Suppressor macrophage treated with lipopolysaccharide for 4 hours (primary cell): ENCODE measurements at places on chromosomes 7 and 10.

DNA sequence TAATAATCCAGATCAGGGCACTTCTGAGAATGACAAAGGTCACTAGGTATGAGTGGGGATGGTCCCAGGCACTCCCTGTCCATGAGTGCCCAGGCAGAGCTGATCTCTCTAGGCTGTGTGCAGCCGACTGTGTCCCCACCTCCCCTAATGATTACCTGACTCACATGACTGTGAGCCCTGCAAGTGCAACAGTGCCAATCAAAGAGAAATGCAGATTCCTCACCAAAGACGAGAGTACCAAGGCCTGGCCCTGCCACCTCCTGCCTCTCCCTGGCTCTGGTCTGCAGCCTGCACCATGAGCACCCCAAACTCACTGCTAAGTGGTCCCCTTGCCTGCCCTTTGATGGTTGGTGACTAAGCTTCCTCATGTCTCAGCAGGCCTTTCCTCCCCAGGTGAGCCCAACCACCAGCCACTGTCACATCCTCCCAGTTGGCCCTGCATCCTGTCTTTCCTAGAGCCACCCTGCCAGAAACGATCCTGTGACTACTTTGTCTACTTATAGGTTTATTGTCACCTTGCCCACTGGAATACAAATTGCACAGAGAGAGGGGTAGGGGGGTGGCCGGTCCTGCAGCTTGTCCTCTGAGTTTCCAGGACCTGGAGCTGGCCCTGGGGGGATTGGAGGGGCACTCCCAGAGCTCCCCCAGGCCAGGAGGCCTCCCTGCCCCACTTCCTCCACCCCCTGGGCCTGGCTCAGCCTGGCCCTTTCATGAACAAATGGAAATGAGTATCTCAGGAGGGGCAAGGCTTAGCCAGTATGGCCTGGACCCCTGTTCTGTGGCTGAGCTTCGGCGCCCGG lies 22.4 kb upstream of the GDF10 start:
- no peak for DNase-seq

DNA sequence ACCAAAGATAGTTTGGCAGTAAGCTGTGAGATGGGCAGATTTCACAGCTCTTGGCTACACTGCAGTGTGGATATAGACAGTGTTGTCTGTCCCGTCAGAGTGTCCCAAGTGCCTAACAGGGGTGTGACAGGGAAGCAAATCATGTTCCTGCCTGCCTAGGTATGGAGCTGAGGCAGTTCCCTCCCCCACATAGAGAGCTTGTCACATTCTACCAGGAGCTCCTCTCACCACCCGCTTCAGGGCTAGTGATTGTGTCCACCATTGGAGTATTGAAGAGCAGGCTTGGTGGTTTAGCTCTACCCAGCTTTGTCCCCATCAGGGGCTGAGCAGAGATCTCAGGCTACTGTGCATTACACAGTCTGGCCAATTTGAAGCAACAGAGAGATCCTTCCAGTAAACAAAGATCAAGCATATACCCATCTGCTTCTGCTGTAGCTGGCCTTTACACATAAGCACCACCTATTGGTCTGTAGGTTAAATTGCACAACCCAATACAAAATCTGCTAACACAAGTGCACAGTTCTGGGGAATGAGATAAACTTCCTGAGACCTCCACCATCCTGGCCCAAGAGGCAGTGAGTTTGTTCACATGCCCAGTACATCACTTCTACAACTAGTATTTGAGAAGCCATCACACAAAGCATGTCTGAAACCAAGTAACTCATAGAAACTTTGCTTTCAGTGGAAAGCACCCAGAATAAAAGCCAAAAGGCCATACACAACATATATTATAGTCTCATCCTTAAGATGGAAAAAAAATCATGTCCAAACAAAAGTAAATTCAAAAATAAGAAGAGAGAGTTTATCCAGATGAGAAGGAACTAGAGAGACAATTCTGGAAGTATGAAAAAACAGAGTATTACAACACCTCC lies 67.3 kb downstream of the GLCCI1 start:
- DNase-seq = peak; percentile 3

GRCh38 chr7:128841921-128842673 lies 11.9 kb downstream of the FLNC start:
- peak; percentile 63 for DNase-seq

DNA sequence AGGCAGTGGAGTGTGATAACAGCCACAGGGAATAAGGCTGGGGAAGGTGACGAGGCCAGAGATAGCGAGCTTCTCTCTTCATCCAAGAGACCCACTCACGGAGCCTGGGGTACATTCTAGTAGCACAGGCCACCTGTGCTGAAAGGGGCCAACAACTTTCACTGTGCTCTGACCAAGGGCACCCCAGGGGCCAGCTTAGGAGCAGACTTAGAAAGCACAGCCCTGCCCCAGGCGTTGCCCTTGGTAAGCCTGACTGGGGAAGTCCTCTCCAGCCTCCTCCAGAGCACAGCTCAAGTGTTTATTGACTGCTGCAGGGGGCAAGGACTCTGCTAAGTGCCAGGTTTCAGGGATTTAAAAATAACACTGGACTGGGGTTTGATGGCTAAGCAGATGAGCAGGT lies 44.7 kb downstream of the EBF3 start:
- no peak for DNase-seq

GRCh38 chr10:97542169-97543024 lies 30.2 kb upstream of the ANKRD2 start:
- DNase-seq = peak; percentile 80

GRCh38 chr7:33952824-33953223 lies 47.5 kb downstream of the BMPER start:
- no peak for DNase-seq

DNA sequence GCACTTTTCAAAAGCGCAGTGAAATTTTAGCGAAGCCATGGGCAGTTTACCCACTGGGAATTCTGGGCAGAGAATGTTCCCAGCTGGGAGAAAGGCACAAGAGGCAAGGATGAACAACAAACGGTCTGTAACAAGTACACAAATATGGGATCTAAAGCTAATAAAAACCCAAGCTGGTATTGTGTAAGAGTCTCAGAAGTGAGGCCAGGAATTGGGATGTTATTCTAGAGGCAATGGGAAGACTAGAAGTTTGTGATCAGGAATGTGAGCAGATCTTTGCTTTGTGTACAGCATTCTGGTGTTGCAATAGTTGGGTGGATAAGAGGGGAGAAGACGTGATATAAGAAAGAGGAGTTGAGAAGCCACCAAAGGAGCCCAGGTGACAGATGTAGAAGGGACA lies 15.0 kb downstream of the FZD9 start:
- no peak for DNase-seq

- DNase-seq = no peak
Measured at GRCh38 chr10:43352951-43353350, 18.5 kb upstream of the FXYD4 start.

- no peak for DNase-seq
Measured at GRCh38 chr7:74292757-74293576, 3.8 kb downstream of the CLIP2 start.

GRCh38 chr7:4629287-4629895 lies 52.7 kb upstream of the FOXK1 start:
- no peak for DNase-seq

DNA sequence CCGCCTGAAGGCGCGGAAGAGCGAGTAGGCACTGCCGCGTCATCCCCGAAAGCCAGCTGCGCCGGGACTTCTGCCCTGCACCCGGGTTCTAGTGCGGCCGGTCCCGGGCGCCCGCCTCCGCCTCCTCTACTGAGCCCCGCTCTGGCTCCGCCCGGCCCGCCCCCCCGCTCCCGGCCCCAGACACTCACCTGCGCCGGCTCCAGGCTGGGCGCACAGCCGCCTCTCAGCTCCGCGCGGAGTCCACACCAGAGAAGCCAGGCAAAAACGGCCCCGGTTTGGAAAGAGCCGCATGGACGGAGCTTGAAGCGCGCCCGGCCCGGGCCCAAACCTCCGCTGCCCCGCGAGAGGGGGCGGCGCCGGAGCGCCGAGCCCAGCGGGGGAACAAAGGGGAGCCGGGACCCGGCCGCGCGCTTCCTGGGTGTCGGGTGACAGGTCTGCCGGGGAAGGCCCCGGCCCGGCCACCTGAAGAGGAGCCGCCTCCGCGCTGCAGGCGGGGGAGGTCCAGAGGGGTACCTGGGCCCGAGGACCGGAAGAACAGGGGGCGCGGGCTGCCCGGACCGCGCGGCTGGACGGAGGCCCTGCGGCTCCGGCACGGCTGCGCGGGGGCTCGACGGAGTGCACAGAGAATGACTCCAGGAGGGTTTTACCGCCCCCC lies 168.2 kb downstream of the NRF1 start:
- no peak for DNase-seq

GRCh38 chr7:12303062-12303461 lies 92.0 kb downstream of the TMEM106B start:
- DNase-seq = no peak

GRCh38 chr7:151558575-151558974 lies 38.9 kb upstream of the RHEB start:
- DNase-seq = no peak
